Naive B cell (primary cell): ENCODE measurements at places on chromosomes 11 and 22. TPM values are rescaled to one million over a fixed set of nuclear protein-coding genes. Genes with fewer than 3 reads are reported as not detected.

The ART1 gene
- polyA plus RNA-seq = not detected

The PRG3 gene
- not detected for polyA plus RNA-seq

The CASP12 gene
- polyA plus RNA-seq = not detected

The TUBGCP6 gene
- polyA plus RNA-seq = 13.6 TPM

The OR51M1 gene
- polyA plus RNA-seq = not detected

The HEPHL1 gene
- polyA plus RNA-seq = 0.13 TPM

The OR2AG2 gene
- polyA plus RNA-seq = not detected

The GDPD4 gene
- polyA plus RNA-seq = not detected

The OR52B2 gene
- not detected for polyA plus RNA-seq

The FOSL1 gene
- polyA plus RNA-seq = not detected

The PHLDB1 gene
- not detected for polyA plus RNA-seq

The OOSP3 gene
- polyA plus RNA-seq = not detected

The PTPRCAP gene
- 958 TPM for polyA plus RNA-seq

The SLCO2B1 gene
- polyA plus RNA-seq = not detected

The CNGA4 gene
- polyA plus RNA-seq = 0.32 TPM

The SPON1 gene
- 1.1 TPM for polyA plus RNA-seq

The PANX2 gene
- polyA plus RNA-seq = 0.08 TPM

The DGCR6 gene
- 0.58 TPM for polyA plus RNA-seq

The OR8K1 gene
- not detected for polyA plus RNA-seq

The OR8G1 gene
- polyA plus RNA-seq = not detected

The CEND1 gene
- not detected for polyA plus RNA-seq

The CABP7 gene
- polyA plus RNA-seq = 0.11 TPM

The ARRB1 gene
- polyA plus RNA-seq = not detected

The PLEKHB1 gene
- 9.3 TPM for polyA plus RNA-seq

The CD3E gene
- polyA plus RNA-seq = 1.8 TPM
